ENCODE measurements at places on chromosomes 2 and 18.

- no peak for DNase-seq
These were observed 28.5 kb downstream of the GALNT14 start for GRCh38 chr2:31109633-31110192.

GRCh38 chr2:130827502-130828251, 9.0 kb upstream of the ARHGEF4 start:
- no peak for DNase-seq

- no peak for DNase-seq
These were observed 422.1 kb upstream of the SETBP1 start for GRCh38 chr18:44258576-44258975.

DNA sequence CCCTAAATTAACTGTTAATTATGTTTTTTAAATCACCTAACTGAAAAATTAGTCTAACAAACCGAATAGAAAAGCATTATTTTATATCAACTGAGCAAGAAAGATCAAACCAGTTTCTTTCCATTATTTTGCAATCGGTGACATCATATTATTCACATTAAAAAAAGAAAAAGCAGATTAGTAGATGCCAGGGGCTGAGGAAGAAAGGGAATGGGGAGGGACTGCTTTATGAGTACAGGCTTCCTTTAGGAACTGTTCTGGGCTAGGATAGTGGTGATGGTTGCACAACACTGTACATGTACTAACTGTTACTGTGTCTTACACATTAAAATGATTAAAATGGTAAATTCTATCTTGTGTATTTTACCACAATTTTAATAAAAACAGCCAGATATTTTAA, 59.3 kb downstream of the COBLL1 start:
- no peak for DNase-seq

GRCh38 chr18:22283397-22283796, 114.0 kb downstream of the GATA6 start:
- DNase-seq: no peak

All from hematopoietic multipotent progenitor cell (in vitro differentiated cells).